Esophagus squamous epithelium (tissue), 5 donors: ENCODE measurements at places on chromosomes 6 and 20. TPM values are rescaled to one million over a fixed set of nuclear protein-coding genes. Genes with fewer than 3 reads are reported as not detected.

VPS52 gene
- total RNA-seq = 45.5 TPM

C6orf52 gene
- total RNA-seq = not detected

ZC3H12D gene
- 0.04 TPM for total RNA-seq

- no peaks in the 10 kb centered on the region for H3K4me1 ChIP-seq
- H3K27ac ChIP-seq = no peak overlapping the region
- DNase-seq = no peak
These were observed 101.4 kb downstream of the ZNF217 start for GRCh38 chr20:53492212-53492611.

DNA sequence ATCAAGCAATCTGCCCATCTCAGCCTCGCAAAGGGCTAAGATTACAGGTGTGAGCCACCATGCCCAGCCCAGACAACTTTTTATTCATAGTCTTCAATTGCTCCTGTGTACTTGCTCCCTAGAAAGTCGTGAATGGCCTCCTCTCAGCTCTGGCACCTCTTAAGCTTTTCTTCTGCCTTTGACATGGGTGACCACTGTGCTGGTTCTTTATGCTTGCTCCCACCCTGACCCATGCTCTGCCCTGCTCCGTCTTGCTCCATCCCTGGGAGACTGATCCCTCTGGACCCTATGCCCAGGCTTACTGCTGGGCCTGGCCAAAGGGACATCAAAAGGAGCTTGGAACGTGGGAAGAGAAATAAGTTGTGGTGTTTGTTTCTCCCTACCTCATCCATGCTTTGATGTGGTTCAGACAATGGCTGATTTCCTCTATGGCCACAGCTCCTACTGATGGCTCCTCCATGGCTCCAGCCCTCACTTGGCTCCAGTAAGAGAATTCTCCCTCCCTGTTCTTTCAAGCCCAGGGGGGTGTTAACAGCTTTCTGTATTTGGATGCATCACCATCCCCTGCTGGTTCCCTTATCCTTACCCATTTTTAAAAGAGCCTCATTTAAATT lies 7.7 kb upstream of the TREM2 start:
- no peak for DNase-seq
- H3K4me3 ChIP-seq = no peak overlapping the region
- H3K4me1 ChIP-seq = no peaks in the 10 kb centered on the region
- no peak overlapping the region for H3K27ac ChIP-seq

DNA sequence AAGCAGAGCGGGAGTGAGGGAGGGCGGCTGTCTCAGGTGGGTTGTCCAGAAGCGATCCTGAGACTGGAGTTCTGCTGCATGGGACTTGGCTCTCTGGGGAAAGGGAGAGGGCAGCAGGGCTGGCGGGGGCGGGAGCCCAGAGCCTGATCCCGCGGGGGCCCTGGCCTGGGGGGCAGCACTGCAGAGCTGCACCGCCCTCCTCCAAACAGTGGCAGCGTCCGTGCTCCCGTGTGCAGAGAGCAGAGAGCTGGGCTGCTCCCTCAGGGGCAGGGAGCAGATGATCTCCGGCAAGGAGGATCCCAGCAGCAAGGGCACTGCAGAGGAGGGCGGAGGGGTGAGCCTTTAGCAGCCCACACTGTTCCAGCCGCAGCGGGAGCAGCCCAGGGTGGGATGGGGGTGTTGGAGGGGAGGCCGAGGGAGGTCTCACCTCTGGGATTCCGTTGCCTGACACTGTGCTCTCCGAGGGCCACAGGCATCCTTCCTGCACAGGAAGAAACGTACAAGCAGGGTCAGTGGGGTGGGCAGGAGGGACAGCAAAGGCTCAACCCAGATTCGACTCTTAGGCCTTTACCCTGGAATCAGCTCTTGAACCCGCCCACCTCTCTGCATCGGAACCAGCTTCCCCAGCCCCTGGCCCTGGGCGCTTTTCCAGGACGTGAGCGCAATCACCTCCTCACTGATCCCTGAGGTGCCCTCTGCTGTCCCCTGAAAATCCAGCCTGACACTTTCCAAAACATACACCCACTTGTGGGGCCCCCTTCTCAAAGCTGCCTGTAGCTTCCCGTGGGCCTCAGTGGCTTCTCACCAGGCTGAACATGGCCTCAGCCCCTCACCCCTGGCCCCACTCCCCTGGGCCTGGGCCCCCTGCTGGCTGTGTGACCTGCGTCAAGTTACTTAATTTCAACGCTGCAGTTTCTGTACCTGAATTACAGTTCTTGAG lies 32.6 kb upstream of the ZBP1 start:
- no peaks in the 10 kb centered on the region for H3K27me3 ChIP-seq
- no peak for DNase-seq
- peaks cover 5% of the 10 kb centered on the region for H3K36me3 ChIP-seq
- H3K4me1 ChIP-seq = no peaks in the 10 kb centered on the region
- H3K4me3 ChIP-seq = no peak overlapping the region

- H3K27ac ChIP-seq = no peak overlapping the region
- no peak for DNase-seq
- H3K4me3 ChIP-seq = no peak overlapping the region
- H3K4me1 ChIP-seq = no peaks in the 10 kb centered on the region
These were observed 161.5 kb downstream of the HIVEP2 start for GRCh38 chr6:142783499-142783898.

- no peaks in the 10 kb centered on the region for H3K4me1 ChIP-seq
- H3K4me3 ChIP-seq = no peak overlapping the region
- H3K36me3 ChIP-seq = no peaks in the 10 kb centered on the region
- peak overlapping the region; percentile 45 for H3K27ac ChIP-seq
- H3K27me3 ChIP-seq = no peaks in the 10 kb centered on the region
These were observed 92.5 kb upstream of the ADGRF1 start for GRCh38 chr6:47134476-47135189.

GRCh38 chr20:271069-271468 lies 13.5 kb downstream of the DEFB132 start:
- H3K36me3 ChIP-seq = no peaks in the 10 kb centered on the region
- peaks cover 4% of the 10 kb centered on the region for H3K4me1 ChIP-seq
- no peak overlapping the region for H3K27ac ChIP-seq
- no peak for DNase-seq
- no peaks in the 10 kb centered on the region for H3K27me3 ChIP-seq

GRCh38 chr20:17344790-17345189 lies 118.0 kb downstream of the PCSK2 start:
- H3K36me3 ChIP-seq = no peaks in the 10 kb centered on the region
- H3K4me1 ChIP-seq = no peaks in the 10 kb centered on the region
- DNase-seq = no peak
- H3K27ac ChIP-seq = no peak overlapping the region
